ENCODE measurements at places on chromosomes 6 and 20.

- no peak overlapping the region for H3K27ac ChIP-seq
- H3K27me3 ChIP-seq, result no peaks in the 10 kb centered on the region
- H3K4me1 ChIP-seq, result no peaks in the 10 kb centered on the region
- no peak overlapping the region for H3K4me3 ChIP-seq
- no peak for DNase-seq
Observed at GRCh38 chr6:164130151-164130550, 715.6 kb downstream of the QKI start.

DNA sequence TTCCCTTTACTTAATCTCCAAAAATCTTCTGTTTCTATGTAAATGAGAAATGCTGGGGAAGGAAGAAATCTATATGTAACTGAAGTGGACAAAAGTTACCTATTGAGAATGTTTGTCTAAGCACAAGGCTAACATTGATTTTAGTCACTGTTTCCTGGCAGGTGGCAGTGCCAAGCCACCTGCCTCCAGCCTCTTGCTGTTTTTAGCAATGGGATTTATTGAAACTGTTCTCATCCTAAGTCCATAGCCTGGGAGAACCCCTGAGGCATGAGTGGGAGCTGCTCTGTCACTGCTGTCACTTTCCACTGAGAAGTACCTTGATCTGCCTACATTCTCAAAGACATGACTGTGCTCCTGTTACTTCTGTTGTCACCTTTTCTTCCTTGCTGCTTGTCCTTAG lies 14.7 kb downstream of the ENPP3 start:
- peaks cover 17% of the 10 kb centered on the region for H3K27me3 ChIP-seq
- H3K36me3 ChIP-seq, result peaks cover 3% of the 10 kb centered on the region
- H3K27ac ChIP-seq, result no peak overlapping the region
- H3K4me1 ChIP-seq, result peaks cover 4% of the 10 kb centered on the region

DNA sequence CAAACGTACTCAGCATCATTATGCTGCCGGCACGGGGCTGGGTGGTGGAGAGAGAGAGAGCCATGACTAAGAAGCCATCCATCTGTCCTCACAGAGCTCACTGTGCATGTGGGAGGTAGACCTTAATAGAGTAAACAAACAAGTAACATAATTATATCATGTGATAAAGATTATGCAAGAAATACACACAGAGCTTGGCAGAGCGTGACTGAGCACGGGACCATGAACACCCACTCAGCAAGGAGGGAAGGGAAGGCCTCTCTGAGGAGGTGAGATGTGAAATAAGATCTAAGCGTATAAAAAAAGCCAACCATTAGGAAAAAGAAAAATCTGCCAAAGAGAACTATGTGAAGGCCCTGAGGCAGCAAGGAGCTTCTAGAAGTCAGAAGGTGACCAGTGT lies 207.5 kb downstream of the PTPRT start:
- H3K36me3 ChIP-seq, result peaks cover 2% of the 10 kb centered on the region
- no peak overlapping the region for H3K4me3 ChIP-seq
- H3K27me3 ChIP-seq, result no peaks in the 10 kb centered on the region
- H3K27ac ChIP-seq, result no peak overlapping the region

DNA sequence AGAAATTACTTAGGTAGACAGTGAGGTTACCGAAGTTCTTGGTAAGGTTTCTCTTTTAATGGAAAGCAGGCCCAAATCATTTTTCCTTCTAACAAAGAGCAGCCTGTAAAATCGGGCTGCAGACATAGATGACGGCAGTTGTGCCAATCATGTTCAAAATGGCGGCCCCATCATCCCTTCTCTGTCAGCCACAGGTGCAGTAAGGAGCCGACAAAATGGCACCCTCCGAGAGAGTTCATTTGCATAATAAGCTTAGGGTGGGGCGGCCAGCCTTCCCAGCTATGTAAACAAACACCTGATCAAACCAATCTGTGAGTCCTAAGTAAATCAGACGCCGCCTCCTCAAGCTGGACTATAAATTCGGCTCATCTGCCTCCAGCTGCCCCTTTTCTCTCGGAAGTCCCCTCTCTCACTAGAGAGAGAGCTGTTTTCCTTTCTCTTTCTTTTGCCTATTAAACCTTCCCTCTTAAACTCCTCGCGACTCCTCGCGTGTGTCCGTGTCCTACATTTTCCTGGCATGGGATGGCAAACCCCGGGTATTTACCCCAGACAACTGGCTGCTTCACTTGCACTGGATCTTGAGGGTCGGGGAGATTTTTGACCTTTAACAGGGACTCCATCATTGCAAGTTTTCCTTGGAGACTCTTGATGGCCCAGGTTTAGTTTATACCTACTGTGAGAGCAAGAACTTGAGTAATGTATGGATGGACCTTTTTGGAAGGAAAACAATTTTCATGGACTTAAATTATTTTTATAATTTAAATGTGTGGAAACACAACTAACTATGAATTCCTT lies 8.9 kb upstream of the DDR1 start:
- no peak overlapping the region for H3K4me3 ChIP-seq
- no peaks in the 10 kb centered on the region for H3K36me3 ChIP-seq
- DNase-seq, result no peak
- no peak overlapping the region for H3K27ac ChIP-seq
- H3K4me1 ChIP-seq, result peaks cover 14% of the 10 kb centered on the region

- H3K27ac ChIP-seq, result no peak overlapping the region
- no peaks in the 10 kb centered on the region for H3K36me3 ChIP-seq
- peaks cover 5% of the 10 kb centered on the region for H3K4me1 ChIP-seq
- peaks cover 38% of the 10 kb centered on the region for H3K27me3 ChIP-seq
- no peak overlapping the region for H3K4me3 ChIP-seq
Observed at GRCh38 chr6:2749969-2750600, 637 bp downstream of the MYLK4 start.

- no peak overlapping the region for H3K4me3 ChIP-seq
- H3K36me3 ChIP-seq, result no peaks in the 10 kb centered on the region
- no peak for DNase-seq
- H3K27ac ChIP-seq, result no peak overlapping the region
- no peaks in the 10 kb centered on the region for H3K27me3 ChIP-seq
- no peaks in the 10 kb centered on the region for H3K4me1 ChIP-seq
Observed at GRCh38 chr6:75024828-75025227, 181.0 kb downstream of the COL12A1 start.

DNA sequence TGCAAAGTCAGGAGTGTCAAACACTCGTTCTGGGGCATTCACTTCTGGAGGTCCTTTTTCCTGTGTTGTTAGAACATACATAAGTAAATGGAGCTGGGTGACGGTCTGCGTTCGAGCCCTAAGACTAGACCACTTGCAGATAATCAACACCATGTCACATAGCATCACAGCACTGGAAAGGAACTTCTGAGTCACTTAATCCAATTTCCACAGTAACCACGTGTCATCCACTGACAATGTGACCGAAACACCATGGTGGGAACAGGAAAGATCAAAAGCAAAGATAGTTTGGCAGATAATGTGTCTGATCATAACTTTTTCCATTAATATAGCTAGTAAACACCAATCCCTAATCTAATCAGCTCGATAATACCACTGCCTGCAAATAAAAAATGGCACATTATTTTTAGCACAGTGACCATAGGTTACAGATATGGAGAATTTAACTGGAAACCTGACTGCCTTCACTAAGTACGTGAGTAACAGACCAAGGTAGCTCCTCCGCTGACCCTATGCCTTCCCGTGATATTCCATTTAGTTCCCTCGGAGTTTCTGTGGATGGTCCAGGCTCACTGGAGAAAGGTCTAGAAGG lies 34.8 kb downstream of the WRNIP1 start:
- no peak overlapping the region for H3K4me3 ChIP-seq
- H3K4me1 ChIP-seq, result peaks cover 11% of the 10 kb centered on the region
- H3K36me3 ChIP-seq, result no peaks in the 10 kb centered on the region
- H3K27ac ChIP-seq, result peak overlapping the region; percentile 67
- no peak for DNase-seq

DNA sequence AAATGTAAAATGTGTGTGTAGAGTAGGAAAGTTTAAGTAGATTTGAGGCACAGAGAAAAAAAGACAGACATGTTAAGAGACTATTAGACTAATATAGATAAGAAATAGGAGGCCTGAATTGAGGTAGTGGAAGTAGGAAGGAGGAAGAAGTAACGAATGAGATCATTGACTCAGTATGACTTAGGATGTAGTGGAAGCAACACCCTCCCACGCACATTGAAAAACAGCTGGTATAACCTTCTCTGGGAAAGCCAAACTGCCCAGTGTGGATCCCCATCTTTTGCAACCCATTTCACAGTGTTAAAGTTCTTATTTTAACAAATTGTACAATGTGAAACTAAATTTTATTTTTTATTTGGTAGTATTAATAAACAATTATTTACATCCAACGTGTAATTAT lies 89.1 kb downstream of the GRIK2 start:
- H3K4me3 ChIP-seq, result no peak overlapping the region
- H3K4me1 ChIP-seq, result no peaks in the 10 kb centered on the region
- H3K27ac ChIP-seq, result no peak overlapping the region

- H3K36me3 ChIP-seq, result peaks cover 3% of the 10 kb centered on the region
- H3K4me3 ChIP-seq, result no peak overlapping the region
- H3K4me1 ChIP-seq, result peaks cover 9% of the 10 kb centered on the region
- H3K27me3 ChIP-seq, result no peaks in the 10 kb centered on the region
- no peak overlapping the region for H3K27ac ChIP-seq
- no peak for DNase-seq
Observed at GRCh38 chr6:96943555-96944215, 19.2 kb downstream of the KLHL32 start.

- H3K36me3 ChIP-seq, result peaks cover 8% of the 10 kb centered on the region
- H3K4me3 ChIP-seq, result no peak overlapping the region
- peaks cover 25% of the 10 kb centered on the region for H3K4me1 ChIP-seq
- no peaks in the 10 kb centered on the region for H3K27me3 ChIP-seq
- no peak overlapping the region for H3K27ac ChIP-seq
- DNase-seq, result no peak
Observed at GRCh38 chr6:16402581-16402900, 164.2 kb downstream of the GMPR start.

DNA sequence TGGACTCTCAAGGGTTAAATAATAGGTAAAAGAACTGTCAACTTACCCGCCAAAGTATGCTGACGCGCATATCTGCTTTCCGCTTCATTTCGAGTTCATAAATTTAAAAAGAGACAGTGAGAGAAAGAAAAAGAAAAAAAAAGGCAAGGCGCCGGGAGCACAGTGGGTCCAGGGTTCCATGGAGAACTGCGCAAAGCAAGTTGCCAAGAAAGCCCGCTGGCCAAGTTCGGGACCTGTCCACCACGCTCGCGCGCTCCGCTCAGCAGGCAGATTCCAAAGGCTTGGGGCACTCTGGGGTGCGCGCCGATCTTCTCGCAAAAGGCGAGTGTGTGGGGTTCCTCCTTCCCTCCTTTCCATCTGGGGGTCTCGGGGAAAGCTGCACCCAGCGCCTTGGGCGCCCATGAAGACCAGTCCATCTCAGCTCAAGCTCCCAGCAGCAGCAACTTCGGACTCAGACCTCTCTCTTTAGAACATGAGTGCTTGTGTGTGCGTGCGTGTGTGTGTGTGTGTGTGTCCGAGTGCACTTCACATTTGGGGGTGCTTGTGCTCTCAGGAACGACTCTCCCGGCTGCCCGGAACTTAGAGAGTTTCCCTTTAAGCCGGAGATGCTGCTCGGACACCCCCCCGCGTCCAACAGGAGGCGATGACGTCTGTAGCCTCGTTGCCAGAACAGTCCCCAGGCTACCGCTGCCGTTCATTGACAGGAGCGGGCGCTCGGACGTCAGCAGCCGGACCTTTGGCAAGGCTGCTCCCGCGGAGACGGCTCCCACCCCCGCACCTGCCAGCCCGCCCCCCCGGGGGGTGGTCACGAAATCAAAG lies 180.0 kb downstream of the TBXT start:
- H3K27me3 ChIP-seq, result peaks cover 49% of the 10 kb centered on the region
- no peak for DNase-seq
- H3K4me3 ChIP-seq, result no peak overlapping the region
- H3K27ac ChIP-seq, result no peak overlapping the region
- peaks cover 2% of the 10 kb centered on the region for H3K36me3 ChIP-seq
- peaks cover 8% of the 10 kb centered on the region for H3K4me1 ChIP-seq

DNA sequence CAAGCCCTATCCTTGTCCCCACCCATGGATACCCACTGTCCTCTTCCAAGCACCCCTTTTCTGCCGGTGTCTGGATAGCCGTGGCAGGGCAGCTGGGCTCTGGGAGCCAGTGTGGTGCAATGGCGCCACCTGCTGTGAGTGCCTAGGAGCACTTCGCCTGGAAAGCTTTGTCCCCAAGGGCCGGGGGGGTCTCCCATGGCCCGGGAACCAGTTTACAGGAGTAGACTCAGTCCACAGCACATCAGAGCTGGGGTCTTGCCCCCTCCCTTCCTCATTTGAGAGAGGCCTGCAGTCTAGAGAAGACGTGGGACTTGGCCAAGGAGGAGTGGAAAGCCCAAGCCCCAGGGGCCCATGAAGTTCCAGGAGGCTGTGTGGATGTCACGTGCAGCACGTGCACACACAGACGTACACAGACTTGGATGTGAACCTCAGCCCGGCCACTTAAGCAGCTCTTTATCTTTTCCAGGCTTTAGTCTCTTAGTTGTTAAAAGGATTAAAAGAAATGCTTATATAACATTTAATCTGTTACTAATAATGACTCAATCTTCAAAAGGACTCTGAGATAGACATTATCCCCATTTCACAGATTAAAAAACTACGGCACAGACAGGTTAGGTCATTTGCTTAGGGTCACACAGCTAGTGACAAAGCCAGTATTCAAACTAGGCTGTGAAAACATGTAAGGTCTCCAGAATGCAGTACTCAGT lies 40.9 kb upstream of the CDH22 start:
- H3K36me3 ChIP-seq, result no peaks in the 10 kb centered on the region
- H3K27ac ChIP-seq, result peak overlapping the region; percentile 67
- no peaks in the 10 kb centered on the region for H3K27me3 ChIP-seq
- peaks cover 26% of the 10 kb centered on the region for H3K4me1 ChIP-seq
- peak; percentile 47 for DNase-seq
- H3K4me3 ChIP-seq, result no peak overlapping the region

DNA sequence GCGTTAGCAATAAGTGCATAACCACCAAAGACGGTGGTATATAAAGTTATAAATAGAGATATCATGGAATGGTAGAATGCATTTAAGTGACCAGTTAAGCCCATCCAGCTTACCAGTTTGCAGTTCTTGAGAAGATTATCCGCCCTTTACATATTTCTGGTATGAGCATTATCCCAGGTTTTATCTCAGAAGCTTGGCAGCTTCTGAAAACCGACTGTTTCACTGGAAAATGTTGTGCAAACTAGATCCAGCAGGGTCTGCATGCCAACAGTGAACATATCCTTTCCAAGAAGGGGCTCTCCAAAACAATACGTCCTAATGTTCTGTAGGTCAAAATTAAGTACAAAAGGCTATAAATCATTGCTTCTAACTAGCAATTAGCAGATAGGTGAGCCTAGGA lies 29.5 kb upstream of the SHLD1 start:
- no peaks in the 10 kb centered on the region for H3K36me3 ChIP-seq
- no peak overlapping the region for H3K27ac ChIP-seq
- no peak for DNase-seq
- peaks cover 15% of the 10 kb centered on the region for H3K4me1 ChIP-seq

- no peaks in the 10 kb centered on the region for H3K4me1 ChIP-seq
- H3K27ac ChIP-seq, result no peak overlapping the region
- no peak for DNase-seq
- H3K36me3 ChIP-seq, result peaks cover 4% of the 10 kb centered on the region
- peaks cover 34% of the 10 kb centered on the region for H3K27me3 ChIP-seq
Observed at GRCh38 chr6:148134592-148134991, 208.0 kb upstream of the SASH1 start.

GRCh38 chr6:41689171-41690008 lies 46.0 kb downstream of the TFEB start:
- H3K4me1 ChIP-seq, result peaks cover 4% of the 10 kb centered on the region
- H3K27ac ChIP-seq, result peak overlapping the region; percentile 79
- no peak for DNase-seq
- H3K36me3 ChIP-seq, result peaks cover 2% of the 10 kb centered on the region
